ENCODE measurements at places on chromosomes 3 and 15.

- DNase-seq: no peak
Measured at GRCh38 chr15:87374339-87374738, 882.2 kb downstream of the NTRK3 start.

GRCh38 chr15:73030122-73030679 is 22.1 kb upstream of the NEO1 start:
- DNase-seq: no peak

GRCh38 chr3:13827256-13827655 is 52.6 kb downstream of the WNT7A start:
- DNase-seq: no peak

GRCh38 chr15:64209680-64210334 is 47.0 kb upstream of the PPIB start:
- DNase-seq: no peak

DNA sequence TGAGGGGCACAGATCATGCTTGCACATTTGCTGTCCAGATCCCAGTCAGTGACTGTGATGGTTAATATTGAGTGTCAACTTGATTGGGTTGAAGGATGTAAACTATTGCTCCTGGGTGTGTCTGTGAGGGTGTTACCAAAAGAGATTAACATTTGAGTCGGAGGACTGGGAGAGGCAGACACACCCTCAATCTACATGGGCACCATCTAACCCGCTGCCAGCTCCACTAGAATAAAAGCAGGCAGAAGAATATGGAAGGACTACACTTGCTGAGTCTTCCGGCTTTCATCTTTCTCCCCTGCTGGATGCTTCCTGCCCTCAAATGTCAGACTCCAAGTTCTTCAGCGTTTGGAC is 5.1 kb downstream of the GP9 start:
- no peak for DNase-seq

- DNase-seq: no peak
Measured at GRCh38 chr15:59143281-59143680, 38.3 kb downstream of the CCNB2 start.

DNA sequence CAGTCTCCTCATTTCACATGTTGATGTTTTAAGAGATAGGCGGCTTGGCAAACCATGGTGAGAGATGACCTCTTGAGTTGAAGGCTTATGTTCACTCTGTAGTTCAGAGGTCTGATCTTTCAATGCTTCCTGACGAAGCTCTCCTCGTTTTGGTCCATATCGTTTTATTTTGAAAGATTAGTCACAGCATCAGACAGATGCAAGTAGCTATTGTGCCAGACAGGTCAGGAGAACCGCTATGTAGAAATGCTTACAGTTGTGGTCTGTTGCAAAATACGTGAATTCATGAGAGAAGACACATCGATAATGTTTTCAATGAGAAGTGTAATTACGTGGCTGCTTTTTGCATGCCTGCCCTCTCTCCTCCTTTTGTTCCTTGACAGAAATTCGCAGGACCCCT is 47.5 kb downstream of the CHL1 start:
- no peak for DNase-seq

GRCh38 chr15:40768521-40769273 is 1.1 kb upstream of the C15orf62 start:
- DNase-seq: no peak

DNA sequence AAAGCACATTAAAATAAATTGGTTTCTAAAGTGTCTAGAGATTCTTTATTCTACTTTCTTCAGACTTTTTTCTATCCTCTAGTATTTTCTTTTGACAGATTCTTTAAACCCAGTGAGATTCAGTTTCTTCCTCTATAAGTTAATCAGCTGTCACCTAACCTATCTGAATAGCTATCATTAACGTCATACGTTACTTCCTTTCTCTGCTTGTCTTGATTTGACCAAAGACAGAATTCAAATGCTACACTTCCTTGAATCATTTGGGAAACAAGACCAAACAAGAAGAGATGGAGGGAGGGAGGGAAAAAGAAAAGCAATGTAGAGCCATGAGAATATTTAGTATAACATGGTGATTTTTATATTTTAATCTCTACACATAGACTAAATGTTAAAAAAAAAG is 235.2 kb downstream of the NAALADL2 start:
- no peak for DNase-seq

- no peak for DNase-seq
Measured at GRCh38 chr15:57328479-57328878, 47.8 kb upstream of the CGNL1 start.

DNA sequence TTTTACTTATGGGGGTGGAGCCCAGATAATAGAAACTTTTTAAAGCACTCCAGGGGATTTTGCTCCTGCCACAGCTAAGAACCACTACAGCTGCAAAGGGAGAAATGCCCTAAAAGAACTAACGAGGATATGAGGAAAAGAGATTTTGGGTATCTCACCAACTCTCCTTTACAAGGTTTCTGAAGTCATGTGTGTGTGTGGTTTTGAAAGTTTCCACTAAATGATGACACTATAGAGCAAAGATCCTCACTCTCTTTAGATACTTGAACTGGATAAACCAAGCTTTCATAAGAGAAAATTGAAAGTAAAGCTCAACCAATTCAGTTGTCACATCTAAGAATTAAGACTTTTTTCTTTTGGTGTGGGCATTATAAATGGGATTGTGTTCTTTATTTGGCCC is 455.3 kb upstream of the ALCAM start:
- DNase-seq: no peak

- DNase-seq: no peak
Measured at GRCh38 chr3:53169045-53169831, 8.2 kb downstream of the PRKCD start.

DNA sequence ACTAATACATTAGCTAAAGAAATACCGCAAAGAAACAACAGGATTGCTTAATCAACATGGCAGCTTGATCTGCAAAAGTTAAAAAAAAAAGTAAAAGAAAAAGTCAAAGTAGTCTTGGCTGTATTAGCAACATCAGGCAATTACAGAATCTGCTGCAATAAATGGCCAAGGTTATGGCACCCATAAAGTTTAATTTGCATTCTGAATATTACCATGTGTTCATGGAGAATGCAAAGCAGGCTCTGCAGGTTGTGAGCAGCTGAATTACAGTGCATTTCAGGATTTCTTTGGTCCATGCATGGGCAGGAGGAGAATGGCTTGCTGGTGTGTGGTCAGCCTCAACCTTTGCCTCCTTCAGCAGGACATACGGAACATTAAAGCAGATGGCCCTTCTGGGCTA is 199.1 kb upstream of the AZI2 start:
- no peak for DNase-seq

GRCh38 chr3:48305396-48305795 is 28.1 kb downstream of the SPINK8 start:
- DNase-seq: no peak

DNA sequence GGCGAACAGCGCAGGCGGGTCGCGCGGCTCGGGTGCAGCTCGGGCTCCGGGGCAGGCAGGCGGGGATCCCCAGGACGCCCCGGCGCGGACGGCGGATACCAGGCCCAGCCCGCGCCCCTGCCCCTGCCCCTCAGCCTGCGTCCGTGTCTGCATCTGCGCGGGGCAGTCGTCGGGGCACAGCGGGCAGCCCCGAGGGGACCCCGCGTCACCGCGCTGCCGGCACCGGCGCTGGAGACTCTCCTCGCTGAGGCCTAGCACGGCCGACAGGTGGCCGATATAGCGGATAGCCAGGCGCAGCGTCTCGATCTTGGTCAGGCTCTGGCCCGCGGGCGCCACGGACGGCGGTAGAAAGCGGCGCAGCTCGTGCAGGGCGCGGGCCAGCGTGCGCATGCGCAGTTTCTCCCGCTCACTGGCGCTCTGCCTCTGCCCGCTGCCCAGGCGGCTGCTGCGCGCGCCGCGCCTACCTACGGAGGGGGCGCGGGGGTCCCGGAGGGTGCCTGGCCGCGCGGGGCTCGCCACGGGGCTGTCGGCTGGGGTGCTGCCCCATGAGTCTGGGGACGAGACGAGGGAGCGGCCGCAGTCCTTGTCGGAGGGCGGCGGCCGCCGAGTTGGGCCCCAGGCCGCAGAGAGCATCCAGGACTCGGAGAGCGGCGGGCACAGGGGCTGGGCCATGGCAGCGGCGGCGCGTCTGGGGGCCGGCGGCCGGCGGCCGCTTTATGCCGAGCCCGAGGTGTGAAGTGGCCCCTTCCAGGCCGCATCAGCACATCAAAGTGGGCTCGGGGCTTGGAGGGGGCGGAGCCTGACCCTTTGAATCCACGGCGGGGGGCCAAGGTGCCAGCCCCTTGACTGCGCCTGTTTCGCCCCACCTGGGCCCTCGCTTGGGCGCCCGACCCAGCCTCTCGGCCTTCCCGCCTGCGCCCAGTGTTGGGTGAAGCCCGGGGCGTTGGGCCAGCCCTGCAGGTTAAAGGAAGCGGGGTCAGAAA is at the start of gene MESP1:
MESP1 (minus strand) TSS at position 690 of the 983 bp plus-strand sequence; CDS start at position 672, 18 bp downstream.
- DNase-seq: peak; percentile 59

GRCh38 chr15:61621146-61621545 is 392.0 kb upstream of the RORA start:
- DNase-seq: no peak
